ENCODE measurements at places on chromosomes 2 and 18.

DNA sequence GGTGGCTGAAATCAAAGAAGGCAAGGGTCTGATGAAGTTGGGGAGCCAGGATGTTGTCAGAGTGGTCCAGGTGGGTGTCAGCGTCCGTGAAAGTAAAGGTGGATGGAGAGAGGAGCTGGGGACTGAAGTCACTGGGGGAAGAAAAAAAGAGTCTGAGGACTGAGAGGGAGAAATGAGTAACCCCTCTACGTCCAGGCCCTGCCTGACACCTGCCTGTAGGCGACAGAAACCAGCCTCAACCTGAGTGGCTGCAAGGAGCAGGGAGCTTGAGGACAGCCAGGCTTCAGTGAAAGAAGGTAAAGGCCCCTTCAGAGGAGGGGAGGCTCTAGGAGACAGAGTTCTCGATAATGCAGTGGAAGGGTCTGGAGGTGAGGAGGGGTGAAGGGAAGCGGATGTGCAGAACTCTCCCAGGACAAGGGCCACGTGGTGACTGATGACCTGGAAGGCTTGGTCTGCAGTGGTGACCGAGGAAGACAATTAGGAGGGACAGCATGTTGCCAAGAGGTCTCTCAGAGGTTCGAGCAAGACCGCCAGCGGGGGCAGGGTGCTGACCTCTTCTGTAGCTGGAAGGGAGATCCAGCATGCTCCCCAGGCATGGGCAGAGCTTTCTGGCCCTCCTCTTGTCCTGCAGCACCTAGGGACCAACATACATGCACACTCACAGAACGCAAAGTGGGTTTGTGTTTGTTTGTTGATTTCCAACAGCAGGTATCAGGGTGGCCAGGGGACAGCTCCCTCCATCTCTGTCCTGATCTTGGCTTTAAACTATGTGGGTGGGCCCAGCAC is 86.6 kb upstream of the TMEM247 start:
- DNase-seq: no peak

DNA sequence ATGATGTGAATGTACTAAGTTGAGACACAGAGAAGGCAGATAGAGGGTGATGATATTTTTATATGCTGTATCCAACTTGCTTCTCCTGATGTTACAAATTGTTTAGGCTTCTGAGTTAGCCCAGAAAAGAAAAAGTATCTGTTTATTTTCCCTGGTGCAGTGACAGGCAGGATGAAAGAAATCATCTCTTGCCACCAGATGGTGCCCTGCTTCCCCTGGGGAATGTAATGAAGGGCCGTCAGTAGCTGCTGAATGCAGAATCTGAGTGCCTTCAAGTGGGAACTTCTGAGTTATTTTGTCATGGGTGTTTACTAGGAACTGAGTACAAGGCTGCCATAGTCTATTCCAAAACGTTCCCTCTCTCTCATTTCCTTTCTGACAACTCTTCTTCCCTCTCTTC is 525.6 kb downstream of the MBD2 start:
- DNase-seq: peak; percentile 61

DNA sequence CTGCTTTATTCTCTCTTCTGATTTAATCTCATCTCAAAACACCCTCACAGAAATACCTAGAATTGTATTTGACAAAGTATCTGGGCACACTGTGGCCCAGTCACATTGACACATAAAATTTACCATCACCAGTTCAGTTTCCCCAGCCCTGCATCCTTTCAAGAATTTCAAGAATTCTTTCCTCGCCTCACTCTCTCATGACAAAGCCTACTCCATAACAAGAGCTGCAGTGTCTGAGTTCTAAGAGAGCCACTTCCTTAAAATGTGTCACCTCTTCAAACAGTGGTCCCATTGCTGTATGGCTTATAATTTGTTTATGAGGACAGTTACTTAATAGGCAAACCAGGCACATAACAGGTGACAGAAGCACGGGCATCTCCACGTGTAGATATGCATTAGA is 90.9 kb upstream of the STK39 start:
- DNase-seq: no peak

- no peak for DNase-seq
These were observed 52.0 kb downstream of the CXCR4 start for GRCh38 chr2:136065907-136066306.

DNA sequence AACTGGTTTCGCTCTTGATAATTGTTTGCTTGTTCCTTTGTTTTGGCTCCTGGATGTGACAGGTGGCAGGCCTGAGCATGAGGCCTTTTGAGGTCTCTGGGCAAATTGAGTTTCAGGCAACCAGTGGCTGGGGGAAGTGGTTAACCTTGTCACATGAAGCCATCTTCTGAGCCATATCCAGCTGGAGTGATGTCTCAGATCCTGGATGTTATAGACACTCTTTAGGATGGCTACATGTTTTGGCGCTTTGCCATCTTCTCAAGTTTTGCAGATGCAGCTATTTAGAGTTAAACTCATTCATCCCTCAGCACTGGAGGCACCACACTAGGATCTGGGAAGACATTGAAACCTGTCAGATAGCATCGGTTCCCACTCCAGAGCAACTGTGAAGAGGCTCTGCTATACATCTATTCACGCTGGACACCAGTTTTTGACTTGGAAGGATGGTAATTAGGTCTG is 25.3 kb upstream of the TACR1 start:
- DNase-seq: no peak

- no peak for DNase-seq
These were observed 198.6 kb downstream of the CAMKMT start for GRCh38 chr2:44560352-44560751.

GRCh38 chr2:26942543-26943295 is 27.7 kb upstream of the MAPRE3 start:
- DNase-seq: peak; percentile 41

GRCh38 chr18:46627136-46627535 is 29.9 kb downstream of the LOXHD1 start:
- no peak for DNase-seq

- DNase-seq: peak; percentile 96
These were observed 242.7 kb downstream of the CNTNAP5 start for GRCh38 chr2:124267794-124268193.

GRCh38 chr18:8662560-8663255 is 42.6 kb upstream of the MTCL1 start:
- no peak for DNase-seq

DNA sequence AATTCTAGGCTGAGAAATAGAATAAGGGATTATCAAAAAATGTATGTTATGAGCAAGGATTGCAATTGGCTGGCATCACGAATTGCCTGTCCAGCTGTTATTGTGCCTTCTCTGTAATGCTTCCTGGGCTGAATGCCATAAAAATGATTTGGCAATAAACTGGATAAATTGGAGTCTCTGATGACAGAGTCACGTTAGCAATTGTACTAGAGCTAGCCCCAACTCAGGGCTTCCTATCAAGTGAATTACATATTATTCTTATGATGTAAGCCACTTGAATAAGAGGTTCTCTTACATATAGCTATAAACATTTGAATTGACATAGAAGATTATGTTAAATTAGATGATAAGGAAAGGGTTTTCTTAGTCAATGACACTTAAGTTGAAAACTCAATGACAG is 607.5 kb upstream of the REG3G start:
- no peak for DNase-seq

GRCh38 chr2:223976635-223977226 is 19.5 kb downstream of the MRPL44 start:
- DNase-seq: peak; percentile 92

- DNase-seq: no peak
These were observed 115.2 kb downstream of the INHBB start for GRCh38 chr2:120461092-120461491.

GRCh38 chr2:198028955-198029354 is 224.6 kb downstream of the PLCL1 start:
- no peak for DNase-seq
